Stimulated activated CD4-positive, alpha-beta T cell treated with anti-CD3 and anti-CD28 coated beads, TNF-alpha, amount 100 ng/mL, for 4 hours (primary cell): ENCODE measurements at places on chromosomes 13 and 19.

DNA sequence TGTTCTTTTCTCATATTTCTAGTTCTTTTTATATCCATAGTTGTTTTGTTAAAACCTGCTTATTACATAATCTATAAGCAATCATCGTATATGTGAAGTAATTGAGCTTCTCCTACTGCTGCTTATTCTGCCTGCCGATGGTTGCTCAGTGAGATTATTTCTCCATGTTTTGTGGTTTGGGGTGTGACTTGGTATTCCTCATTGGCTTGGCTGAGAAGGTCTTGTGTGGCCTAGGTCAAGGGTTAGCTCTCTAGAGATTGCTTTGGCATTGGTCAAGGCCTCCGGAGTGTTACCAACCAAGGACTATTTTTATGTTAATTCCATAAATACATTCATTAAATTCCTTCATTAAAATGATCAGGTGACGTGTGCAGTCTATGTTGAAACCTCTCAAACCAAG, 302.8 kb downstream of the MYO16 start:
- no peak for DNase-seq

DNA sequence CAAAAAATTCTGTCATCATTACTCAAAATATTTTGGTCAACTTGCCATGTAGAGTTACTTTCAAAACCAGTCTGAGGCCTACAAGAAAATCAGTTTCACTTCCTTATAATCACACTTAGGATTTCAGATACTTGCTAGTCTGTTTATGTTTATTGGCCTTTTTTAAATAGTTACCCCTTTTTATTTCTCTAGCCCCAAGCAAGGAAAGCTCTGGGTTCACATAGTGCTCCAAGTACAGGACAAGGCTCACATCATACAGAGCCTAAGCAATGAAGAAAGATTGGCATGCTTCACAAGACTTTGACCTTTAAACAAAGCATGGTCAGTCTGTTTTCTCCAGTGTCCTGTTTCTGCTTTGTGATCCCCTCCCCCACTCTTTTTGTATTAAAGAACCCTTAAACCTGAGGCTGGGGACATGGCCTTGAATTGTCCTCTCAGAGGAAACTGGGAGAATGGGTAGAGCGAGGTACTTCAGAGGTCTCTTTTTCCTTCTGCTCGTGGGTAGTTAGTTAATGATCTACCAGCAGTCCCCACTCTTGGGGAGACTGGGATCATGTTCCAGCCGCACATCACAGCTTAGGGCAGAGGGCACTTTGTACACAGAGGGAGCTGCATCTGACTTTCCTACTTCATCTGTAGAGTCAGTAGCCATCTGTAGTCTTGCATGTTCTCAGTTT, 30.7 kb downstream of the CEACAM1 start:
- no peak for DNase-seq

DNA sequence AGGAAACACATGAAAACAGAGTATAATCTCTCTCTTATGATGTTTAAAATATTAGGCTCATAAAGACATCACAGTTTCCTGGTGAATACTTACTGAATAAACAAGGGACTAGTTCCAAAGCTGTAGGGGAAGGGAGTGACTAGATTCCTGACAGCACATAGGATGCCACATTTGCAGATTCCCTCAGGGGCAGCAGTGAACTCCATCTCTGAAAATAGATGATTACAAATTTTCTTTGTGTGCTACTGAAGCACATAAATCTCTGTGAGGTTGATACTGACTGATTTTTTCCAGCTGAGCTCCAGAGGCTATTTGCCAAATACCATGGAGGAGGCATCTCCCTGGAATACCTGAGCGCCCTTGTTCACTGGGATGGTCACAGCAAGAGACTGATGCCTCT, 77.3 kb downstream of the FGF9 start:
- DNase-seq = no peak

DNA sequence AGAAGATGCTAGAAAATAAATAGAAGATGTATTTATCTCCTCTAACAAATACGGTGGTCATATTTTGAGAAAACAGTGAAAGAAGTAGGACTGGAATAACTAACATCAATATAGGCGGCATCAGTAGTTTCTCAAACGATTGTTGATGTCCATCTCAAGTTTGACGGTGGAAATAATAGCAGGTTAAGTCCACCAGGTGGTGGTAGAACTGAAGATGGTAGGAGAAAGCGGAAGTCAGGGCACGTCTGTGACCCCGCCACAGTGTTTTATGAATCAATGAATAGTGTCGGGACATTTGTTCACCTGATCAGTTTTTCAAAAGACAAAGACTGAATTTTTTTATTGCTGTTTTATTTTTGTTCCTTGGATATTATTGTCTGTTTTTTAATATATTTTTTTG, 706.4 kb upstream of the SLC10A2 start:
- DNase-seq = no peak

GRCh38 chr13:92488249-92488852, 738.3 kb upstream of the GPC6 start:
- no peak for DNase-seq

DNA sequence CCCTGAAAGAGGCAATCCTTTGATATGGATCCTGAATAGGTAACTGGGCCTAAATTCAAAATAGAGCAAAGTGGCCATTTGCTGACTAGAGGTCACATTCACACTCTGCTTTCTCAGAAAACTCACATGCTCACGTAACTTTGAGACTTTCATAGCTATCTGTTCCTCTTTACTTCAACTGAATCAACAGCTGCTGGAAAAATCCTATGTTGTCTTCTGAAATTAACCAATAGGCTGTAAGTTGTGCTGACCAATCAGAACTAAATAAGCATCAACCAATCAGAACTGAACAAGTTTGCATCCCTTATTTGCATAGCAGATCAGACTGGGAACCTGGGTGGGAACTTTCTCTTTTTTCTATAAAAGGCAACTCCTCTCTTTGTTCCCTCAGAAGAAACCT, 24.0 kb upstream of the TBC1D4 start:
- DNase-seq = no peak

DNA sequence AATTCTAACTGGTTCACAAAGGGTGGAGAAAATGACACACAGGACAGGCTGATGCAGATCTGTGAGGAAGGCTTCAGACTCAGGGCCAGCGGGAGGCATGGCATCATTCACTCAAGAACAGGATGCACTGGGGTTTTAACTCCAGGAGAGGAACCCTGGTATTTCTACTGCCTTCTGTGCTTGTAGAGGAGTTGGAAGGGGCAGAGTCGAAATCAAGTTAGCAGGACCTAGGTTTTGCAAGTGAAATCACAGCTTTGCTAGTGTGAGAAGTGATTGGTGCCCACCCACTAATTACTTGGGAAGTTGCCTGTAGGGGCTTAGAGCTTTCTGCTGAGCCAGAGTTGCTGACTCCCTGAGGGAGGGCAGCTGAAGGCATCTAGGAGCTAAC, 92.7 kb downstream of the AKAP11 start:
- DNase-seq = no peak
